NCI-H1694 treated with DMSO at 0.1 percent for 48 hours (cell line): ENCODE measurements at places on chromosomes 1 and 21.
A peak's percentile ranks its signal among the peaks of the same experiment; 100 is the strongest.

DNA sequence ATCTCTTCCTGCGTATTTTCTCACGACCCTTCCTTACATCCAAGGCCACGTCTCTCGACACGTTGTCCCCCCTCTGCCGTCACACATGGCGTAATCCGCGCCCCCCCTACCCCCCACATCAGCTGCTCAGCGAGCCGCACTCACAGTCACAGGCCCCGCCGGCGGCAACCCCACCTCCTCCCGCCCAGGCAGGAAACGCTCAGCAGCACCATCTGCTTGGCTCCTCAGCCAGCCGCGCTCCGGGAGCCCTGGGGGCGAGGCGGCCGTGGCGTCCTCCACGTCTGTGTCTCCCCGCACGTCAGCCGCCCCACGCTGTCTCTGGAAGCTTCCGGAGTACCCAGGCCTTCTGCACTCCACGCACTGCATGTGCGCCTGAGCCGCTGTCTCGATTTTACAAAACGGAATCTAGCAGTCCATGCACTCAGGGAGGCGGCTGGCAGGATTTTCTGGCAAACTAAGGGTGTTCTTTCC, 64.6 kb downstream of the SIK1 start:
- DNase-seq, result peak; percentile 75

DNA sequence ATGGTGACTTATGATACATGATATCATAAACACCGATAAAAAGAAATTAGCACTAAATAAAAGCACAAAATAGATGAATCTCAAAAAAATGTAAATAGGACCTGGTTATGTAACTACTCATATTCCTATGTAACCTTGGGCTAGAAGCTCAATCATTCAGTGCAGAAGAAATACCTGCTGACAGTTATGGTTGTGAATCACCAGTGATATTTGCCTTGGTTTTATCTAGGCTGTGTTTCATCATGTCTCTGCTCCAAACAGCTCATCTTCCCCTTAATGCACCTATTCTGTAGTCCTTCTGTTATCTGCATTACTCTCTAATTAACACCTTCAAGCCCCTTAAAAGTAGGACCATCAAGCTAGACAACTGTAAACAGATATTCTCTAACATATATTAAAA, 16.3 kb upstream of the PIGC start:
- DNase-seq, result no peak

GRCh38 chr1:5568321-5568720, 423.9 kb downstream of the NPHP4 start:
- no peak for DNase-seq

- DNase-seq, result no peak
These were observed 50.9 kb downstream of the ITPKB start for GRCh38 chr1:226688056-226688748.

GRCh38 chr1:22916471-22916820, 56.2 kb downstream of the LACTBL1 start:
- peak; percentile 61 for DNase-seq

DNA sequence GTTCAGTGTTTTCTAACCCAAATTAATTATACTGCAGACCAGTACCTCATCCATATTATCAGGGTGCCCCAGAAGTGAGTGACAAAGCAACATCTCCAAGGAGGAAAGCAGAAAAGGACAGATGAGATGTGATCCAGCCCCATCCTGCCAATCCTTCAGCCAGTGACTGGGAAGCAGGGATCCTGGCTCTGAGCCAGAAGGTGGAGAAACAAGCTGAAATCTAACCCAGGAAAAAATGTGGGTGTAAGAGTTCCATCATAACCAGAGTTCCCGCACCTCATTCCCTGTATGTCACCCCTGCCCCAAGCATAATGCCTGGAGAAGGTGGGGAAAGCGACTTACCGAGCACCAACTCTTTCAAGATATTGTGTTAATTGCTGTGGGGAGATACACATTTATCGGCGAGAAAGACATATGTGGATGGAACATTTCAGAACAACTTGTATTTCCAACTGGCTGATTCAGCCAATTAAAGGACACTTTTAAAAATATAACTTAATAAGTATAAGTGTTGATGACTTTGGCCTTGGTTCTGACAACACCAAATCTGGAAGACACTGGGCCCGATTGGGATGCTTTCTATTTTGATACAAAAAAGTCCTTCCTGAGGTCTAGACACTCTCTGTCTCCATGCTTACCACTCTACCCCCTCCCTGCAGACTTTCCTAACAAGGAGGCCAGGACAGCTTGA, 14.9 kb downstream of the PLEKHA6 start:
- no peak for DNase-seq

GRCh38 chr1:87805666-87806378, 477.1 kb downstream of the LMO4 start:
- DNase-seq, result no peak

- DNase-seq, result no peak
These were observed 34.9 kb upstream of the CACNA1E start for GRCh38 chr1:181448461-181448860.

DNA sequence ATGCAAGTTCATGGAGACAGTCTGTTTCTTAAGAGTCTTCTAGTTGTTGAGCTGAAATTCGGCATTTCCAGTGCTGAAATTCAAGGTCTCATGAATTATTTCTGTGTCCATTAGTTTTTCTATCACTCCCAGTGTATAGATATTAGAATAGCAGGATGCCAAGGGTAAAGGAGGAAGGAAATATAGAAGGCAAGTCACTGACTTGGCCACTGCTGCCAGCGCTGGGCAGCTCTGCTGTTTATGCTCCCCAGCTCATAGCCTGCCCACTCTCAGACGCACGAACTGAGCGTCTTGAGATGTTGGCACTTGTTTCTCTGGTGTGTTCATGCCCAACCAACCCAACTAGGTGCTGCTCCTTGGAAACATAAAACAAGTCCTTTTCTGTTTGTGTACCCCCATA, 110.1 kb downstream of the SLC45A1 start:
- DNase-seq, result no peak

DNA sequence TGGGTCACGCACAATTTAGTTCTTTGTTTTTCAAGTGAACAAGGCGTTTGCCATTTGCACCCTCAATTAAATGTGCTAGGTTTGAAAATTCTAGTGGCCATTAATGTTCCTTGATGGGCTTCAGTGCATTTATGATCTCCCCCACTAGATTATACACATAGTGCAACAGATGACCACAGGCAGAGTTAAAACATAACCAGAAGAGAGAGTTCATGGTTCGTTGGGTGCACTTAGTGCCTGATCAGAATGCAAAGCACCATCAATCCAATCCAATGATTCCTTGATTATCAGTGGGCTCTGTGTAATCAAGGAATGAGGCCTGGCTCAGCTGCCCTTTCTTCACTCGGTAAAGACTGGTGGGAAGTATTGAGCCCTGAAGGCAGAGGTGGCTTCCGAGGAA, 334.5 kb downstream of the PRDM2 start:
- no peak for DNase-seq

GRCh38 chr21:31529406-31529805, 130.1 kb upstream of the SOD1 start:
- no peak for DNase-seq

DNA sequence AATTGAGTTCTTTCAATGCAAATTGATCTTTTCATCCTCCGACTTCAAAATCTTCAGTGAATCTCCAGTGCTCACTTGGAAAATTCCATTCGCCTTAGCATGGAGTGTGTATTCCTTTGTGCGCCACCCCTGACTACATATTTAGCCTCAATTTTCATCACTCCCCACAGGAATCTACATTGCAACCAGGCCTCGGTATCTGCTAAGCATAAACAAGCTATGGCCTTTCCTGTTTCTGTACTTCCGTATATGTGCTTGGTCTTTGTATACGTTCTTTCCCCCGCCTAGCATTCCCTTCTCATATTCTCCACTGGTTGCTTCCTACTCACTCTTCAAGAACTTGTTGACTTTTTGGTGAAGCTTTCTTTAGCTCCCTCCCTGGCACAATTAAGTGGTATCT, 470.8 kb downstream of the LMO4 start:
- DNase-seq, result no peak

DNA sequence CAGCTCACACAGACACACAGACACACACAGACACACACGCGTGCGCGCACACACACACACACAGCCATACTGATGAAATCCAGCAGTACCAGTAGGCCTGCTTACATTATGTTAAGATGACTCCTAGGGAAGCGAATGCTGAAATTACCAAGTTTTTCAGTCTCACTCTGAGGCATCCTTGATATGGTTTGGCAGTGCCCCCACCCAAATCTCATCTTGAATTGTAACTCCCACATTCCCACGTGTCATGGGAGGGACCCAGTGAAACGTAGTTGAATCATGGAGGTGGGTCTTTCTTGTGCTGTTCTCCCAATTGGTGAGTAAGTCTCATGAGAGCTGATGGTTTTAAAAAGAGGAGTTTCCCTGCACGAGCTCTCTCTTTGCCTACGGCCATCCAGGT, 64.1 kb downstream of the TIAM1 start:
- no peak for DNase-seq

GRCh38 chr1:156694690-156694962, 10.8 kb downstream of the CRABP2 start:
- no peak for DNase-seq

- peak; percentile 46 for DNase-seq
These were observed 34.9 kb upstream of the VASH2 start for GRCh38 chr1:212915245-212916091.

- no peak for DNase-seq
These were observed 20.6 kb downstream of the TRAF5 start for GRCh38 chr1:211347077-211347844.

- DNase-seq, result no peak
These were observed 64.1 kb upstream of the BMP8A start for GRCh38 chr1:39427374-39427773.

- DNase-seq, result no peak
These were observed 5.4 kb downstream of the GBP7 start for GRCh38 chr1:89170170-89171066.

DNA sequence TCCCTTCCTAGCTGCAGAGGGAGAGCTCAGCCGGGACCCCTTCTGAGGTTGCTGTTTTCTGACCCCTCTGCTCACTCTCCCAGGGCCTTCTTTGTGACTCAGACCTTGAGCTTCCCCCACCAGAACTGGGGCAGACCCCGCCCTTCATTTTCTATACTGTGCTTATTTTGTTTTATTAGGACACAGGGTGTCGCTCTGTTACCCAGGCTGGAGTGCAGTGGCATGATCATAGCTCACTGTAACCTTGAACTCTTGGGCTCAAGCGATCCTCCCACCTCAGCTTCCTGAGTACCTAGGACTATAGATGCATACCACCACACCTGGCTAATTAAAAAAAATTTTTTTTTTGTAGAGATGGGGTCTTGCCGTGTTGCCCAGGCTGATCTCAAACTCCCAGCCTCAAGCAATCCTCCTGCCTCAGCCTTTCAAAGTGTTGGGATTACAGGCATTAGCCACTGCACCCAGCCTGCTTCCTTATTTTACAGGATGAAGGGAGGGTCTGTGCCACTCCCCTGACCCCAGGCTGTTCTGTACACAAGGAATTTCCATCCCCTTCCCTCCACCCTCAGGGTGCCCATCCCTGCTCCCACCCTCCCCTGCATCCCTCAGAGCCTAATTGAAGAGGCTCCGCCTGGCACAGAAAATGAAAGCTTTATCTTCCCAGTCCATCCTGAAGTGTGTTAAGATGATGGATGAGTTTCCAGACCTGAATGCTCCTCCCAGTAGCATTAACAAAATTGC, 195.2 kb upstream of the POU3F1 start:
- DNase-seq, result no peak

DNA sequence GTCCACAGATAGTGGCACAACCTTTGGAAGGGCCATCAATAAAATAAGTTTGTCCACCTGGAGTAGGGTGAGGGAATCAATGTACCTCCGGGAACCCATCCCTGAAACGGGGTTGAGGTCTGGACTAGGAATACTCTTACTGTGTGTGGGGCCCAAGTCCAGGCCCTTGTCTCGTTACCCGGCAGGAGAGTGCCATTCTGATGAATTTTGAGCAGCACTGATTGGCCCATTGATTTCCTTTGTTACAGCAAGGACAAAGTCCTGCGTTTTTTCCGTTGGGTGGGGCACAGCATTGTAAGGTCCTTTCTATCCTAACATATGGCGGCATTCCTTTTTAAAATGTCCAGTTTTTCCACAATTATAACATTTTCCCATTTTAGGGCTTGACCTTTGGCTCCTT, 75.2 kb downstream of the AXDND1 start:
- DNase-seq, result no peak

- no peak for DNase-seq
These were observed 79.7 kb downstream of the TBX19 start for GRCh38 chr1:168360151-168361021.

GRCh38 chr1:183490932-183491331, 18.6 kb downstream of the SMG7 start:
- DNase-seq, result no peak

GRCh38 chr1:227043755-227044154, 103.7 kb downstream of the COQ8A start:
- DNase-seq, result no peak

DNA sequence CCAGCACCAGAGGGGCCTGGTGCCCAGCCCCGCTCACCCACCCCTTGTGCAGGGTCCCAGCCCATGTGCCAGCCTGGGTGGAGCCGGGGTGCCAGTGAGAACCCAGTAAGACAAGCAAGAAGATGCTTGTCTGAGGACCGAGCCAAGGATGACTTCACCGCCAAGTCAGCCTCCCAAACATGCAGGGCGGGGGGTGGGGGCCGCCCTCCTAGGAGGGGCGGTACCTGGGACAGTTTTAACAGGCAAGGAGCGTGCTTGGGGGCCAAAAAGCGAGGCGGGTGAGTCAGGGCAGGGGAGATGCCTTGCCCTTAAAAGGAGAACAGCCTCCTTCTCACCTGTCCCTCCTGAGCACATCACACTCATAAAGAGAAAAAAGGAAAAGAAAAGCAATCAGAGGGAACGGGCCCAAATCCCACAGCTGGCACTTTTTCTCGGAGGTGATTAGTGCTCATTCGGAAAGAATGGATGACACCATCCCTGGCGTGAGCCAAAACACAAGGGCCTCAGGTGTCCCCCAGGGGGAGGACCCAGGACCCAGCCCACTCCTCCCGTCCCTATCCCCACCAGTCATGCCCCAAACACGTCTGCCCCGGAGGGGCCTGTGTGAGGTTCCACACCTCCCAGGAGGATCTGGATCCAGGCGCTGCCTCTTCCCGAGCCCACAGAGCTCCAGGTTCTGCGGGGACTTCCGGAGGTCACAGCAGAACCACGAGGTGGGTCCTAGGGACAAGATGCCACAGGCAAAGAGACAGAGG, 77.6 kb upstream of the IFFO2 start:
- DNase-seq, result no peak

GRCh38 chr1:245345191-245345884, 190.6 kb downstream of the KIF26B start:
- no peak for DNase-seq

DNA sequence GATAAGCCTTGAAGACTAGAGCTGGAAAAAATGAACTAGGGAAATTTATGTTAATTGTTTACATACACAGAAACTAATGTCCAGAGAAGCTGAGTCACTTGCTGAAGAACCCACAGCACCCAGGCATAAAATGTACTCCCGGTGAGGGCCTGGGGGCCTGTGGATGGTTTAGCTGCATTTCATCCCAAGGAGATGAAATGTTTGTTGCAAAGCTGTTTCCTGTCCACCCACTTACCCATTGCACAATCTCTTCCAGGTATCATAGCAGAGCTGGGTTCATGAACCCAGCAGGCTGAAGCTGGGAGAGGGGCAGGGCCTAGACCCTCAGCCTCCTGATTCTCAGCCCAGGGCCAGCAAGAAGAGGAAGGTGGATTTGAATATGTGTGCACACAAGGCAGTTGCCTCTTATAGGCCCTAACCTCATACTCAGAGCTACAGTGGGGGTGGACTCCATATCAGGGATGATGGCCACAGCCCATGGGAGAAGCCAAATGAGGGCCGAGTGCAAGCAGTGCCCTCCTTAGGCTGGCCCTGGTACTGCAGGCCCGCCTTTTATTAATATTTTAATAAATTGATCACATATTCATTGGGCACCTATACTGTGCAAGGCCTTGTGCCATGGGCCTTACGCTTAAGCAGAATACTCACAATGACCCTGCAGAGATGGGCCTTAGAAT, 110.8 kb downstream of the LACTBL1 start:
- DNase-seq, result no peak

GRCh38 chr1:153395136-153395685, 4.3 kb upstream of the S100A8 start:
- DNase-seq, result peak; percentile 85
